ENCODE measurements at places on chromosomes 12 and 14.

GRCh38 chr12:130835011-130835410 is 4.0 kb downstream of the STX2 start:
- no peak for DNase-seq

- no peak for DNase-seq
These were observed 31.7 kb downstream of the MARK3 start for GRCh38 chr14:103416916-103417315.

- no peak for DNase-seq
These were observed 3.0 kb downstream of the SCAF11 start for GRCh38 chr12:45987340-45987727.

GRCh38 chr12:19008102-19008501 is 121.4 kb upstream of the PLEKHA5 start:
- no peak for DNase-seq

GRCh38 chr14:99412117-99413061 is 68.3 kb downstream of the SETD3 start:
- DNase-seq, result no peak
